ENCODE measurements at places on chromosomes 4 and X. TPM values are rescaled to one million over a fixed set of nuclear protein-coding genes. Genes with fewer than 3 reads are reported as not detected.

GRCh38 chr4:142925161-142925560 lies 79.1 kb upstream of the INPP4B start:
- no peak for DNase-seq

Gene BGN
- 207 TPM for polyA plus RNA-seq

DNA sequence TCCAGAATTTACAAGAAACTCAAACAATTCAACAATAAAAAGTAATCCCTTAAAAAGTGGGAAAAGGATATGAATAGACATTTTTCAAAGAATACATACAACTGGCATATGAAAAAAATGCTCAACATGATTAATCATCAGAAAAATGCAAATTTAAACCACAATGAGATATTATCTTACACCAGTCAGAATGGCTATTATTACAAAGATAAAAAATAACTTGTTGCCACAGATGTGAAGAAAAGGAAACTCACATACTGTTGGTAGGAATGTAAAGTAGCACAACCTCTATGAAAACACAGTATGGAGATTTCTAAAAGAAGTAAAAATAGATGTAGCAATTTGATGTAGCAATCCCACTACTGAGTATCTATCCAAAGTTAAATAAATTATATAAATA lies 65.1 kb upstream of the DIAPH2 start:
- DNase-seq = no peak

Gene AR
- 10.5 TPM for polyA plus RNA-seq

GRCh38 chr4:188195389-188195985 lies 56.2 kb downstream of the TRIML1 start:
- no peak for DNase-seq

- DNase-seq = no peak
Measured at GRCh38 chrX:2589186-2590020, 88.6 kb upstream of the DHRSX start.
